Fibroblast of the aortic adventitia (primary cell): ENCODE measurements at places on chromosomes 6 and 20. TPM values are rescaled to one million over a fixed set of nuclear protein-coding genes. Genes with fewer than 3 reads are reported as not detected.

BCAS4 gene
- 1.5 and 2.7 TPM in 2 replicates for total RNA-seq

SPATA25 gene
- 2.1 and 9.6 TPM in 2 replicates for total RNA-seq

APCDD1L gene
- total RNA-seq: 1.6 and 20.8 TPM in 2 replicates

KCNG1 gene
- total RNA-seq: 3.0 and 13.3 TPM in 2 replicates

- DNase-seq: peak; percentile 20
Observed at GRCh38 chr6:40937491-40937890, 101.5 kb downstream of the UNC5CL start.

- no peak for DNase-seq
Observed at GRCh38 chr20:20079102-20079784, 26.9 kb downstream of the CFAP61 start.

- no peak for DNase-seq
Observed at GRCh38 chr6:167575158-167575696, 250.3 kb downstream of the TTLL2 start.

- peak; percentile 13 for DNase-seq
Observed at GRCh38 chr6:80211286-80211685, 104.8 kb downstream of the BCKDHB start.

DNA sequence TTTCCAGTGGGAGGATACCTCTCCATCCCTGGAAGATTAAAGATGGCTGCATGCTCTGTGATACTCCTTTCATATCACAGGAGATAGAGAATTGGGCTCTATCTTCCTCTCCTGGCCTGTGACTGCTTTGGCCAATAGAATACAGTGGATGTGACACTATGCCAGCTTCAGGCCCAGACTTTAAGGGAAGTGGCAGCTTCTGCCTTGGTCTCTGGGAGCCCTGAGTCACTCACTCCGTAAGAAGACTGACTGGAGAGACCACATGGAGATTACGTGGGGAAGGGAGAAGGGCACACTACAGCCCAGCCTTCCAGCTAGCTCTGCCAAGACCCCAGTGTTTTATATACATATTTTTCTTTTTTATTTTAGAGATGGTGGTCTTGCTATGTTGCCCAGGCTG, 10.4 kb upstream of the MMP9 start:
- DNase-seq: no peak

DNA sequence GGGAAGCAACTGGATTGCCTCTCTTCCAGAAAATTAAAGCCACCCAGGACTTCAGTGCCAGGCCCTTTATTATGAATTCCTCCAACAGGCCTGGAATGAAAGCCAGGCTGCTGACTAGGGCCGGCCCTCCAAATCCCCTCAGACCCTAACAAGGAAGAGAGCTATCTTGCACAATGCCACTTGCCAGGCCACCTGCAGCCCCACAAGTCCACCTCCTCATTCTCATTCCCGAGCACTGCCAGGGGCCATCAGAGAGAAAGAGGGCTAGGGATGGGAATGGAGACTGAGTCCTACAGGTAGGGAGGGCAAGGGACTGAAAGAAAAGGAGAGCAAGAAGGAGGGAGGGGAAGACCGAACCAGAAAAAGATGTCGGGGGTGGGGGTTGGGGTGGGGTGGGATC, 86.5 kb downstream of the MRPL14 start:
- DNase-seq: no peak

- DNase-seq: no peak
Observed at GRCh38 chr6:20719980-20720379, 185.7 kb downstream of the CDKAL1 start.
